ENCODE measurements at places on chromosomes 2 and 18.

DNA sequence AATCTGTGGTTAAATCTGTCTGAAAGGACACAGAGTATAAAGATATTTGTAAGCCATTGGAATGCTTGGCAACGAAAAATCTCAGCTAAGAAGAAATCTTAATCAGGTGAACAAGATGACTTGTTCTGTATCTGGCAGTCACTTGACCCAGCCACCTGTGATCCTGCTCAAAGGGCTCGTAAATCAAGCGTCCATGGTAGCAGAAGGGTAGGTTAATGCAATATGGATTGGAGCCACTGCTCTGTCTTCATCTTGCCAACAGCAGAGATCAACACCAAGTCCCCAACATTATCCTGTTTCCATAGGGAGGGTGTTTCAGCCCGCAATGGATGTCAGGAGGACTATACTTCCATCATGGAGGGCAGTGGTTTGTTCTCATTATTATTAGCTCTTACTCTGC, 378.4 kb downstream of the CDH7 start:
- no peak for DNase-seq

DNA sequence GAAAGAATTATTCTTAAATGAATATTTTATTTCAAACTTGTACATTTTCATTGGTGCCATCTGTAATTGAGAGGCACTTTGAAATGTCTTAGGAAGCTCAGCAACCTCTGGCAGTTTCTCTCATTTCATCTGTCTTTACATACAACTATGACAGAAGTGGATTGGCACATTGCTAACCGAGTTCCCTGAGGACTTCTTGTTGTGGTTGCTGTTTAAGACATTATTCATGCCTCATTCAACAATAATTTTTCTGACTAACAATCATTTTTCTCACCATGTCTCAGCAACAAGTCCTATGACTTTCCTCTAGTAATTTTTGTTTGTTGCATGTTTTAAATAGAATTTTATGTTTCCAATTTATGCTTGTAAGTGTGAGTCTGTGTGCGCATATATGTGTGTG, 284.0 kb upstream of the CWC22 start:
- DNase-seq = no peak

GRCh38 chr2:109529532-109530449, 84.0 kb downstream of the SEPTIN10 start:
- no peak for DNase-seq

DNA sequence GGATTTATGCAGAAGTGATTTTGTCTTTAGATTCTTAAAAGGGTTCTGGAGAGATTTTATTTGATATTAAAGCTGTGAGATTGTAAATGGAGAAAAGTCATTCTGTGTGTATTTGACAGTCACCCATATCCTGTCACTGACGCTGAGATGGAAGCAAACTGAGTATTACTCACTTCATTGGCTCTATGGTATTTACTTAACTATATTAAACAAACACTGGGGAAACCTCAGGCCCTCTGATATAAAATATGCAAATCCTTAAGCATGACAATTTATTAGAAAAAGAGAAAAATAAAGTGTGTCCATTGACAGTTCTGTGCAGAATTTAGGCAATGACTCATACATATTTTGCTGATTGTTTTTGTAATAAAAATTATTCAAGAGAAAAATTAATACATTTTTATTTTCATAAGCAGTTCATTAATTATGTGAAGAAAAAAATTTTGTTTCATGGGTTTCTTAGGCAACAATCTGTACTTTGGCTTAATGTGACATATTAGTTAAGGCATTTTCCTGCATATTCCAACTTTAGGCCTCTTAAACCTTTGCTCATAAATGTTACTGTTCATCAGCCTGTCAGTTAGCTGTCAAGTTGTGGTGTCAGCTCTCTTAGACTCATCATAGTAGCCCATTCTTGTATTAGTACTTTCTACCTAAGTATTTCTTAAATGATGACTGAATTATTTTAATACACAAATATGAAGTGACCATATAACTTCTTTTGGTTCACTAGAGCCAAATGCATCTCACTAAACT, 99.9 kb downstream of the PARD3B start:
- no peak for DNase-seq

- no peak for DNase-seq
These were observed 128.2 kb downstream of the SS18 start for GRCh38 chr18:25962176-25962575.

GRCh38 chr2:85378257-85378656, 23.7 kb downstream of the ELMOD3 start:
- DNase-seq = no peak

DNA sequence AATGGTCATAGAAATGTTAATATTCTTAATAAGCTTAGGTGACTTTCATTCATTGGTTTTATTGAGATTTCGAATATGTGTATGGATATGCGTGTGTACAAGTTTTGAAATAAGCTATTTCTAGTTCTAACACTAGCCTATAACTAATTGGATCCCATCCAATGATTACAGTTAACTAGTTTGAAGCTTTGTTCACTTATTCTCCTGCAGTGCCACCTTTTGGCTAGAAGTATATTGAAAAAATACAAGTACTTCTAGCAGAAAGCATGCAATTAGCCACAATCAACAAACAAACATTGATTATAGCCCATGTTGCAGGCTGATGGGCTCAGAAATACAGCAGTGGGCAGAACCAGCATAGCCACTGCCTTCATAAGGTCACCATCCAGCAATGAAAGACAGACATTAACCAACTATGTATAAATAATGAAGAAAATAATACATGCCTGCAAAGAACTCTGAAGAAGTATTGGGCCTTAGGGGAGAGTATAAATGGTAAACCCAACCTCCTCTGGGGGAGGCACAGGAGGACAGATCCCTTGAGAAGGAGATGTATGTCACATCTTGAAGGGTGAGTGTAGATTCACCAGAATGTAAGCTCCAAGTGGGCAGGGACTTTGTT, 5.1 kb upstream of the PIEZO2 start:
- no peak for DNase-seq

- no peak for DNase-seq
These were observed 273.3 kb upstream of the TCF4 start for GRCh38 chr18:55861266-55861665.

- no peak for DNase-seq
These were observed 234.5 kb downstream of the RBM43 start for GRCh38 chr2:151027151-151027550.

GRCh38 chr2:107414376-107414775, 412.3 kb upstream of the RGPD4 start:
- DNase-seq = no peak

- no peak for DNase-seq
These were observed 154.0 kb upstream of the ARL4C start for GRCh38 chr2:234650911-234651310.

GRCh38 chr2:239300871-239301735, 99.7 kb downstream of the HDAC4 start:
- no peak for DNase-seq

Data from WERI-Rb-1 (cell line).